ENCODE measurements at places on chromosomes 4 and X.

GRCh38 chr4:183873409-183874185 lies 31.5 kb upstream of the STOX2 start:
- no peak for DNase-seq

- no peak for DNase-seq
Measured at GRCh38 chr4:171017593-171017992, 795.6 kb upstream of the GALNTL6 start.

DNA sequence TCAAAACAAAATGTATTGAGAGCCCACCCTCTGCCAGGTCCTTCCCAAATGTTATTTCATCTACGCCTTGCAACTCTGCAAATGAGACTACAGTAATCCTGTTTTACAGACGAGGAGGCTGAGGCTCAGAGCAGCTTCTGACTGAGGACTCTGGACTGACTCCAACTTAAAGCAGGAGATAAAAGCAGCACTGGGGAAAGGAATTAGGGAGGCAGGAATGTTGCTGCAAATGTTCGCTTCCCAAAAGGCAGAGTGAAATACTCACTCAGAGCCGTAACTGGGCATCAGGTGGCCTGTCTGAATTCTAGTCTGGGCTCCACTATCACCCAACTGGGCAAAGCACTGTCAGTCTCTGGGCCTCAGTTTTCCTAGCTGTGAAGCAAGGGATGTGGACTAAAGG lies 94.7 kb upstream of the SRD5A3 start:
- no peak for DNase-seq

DNA sequence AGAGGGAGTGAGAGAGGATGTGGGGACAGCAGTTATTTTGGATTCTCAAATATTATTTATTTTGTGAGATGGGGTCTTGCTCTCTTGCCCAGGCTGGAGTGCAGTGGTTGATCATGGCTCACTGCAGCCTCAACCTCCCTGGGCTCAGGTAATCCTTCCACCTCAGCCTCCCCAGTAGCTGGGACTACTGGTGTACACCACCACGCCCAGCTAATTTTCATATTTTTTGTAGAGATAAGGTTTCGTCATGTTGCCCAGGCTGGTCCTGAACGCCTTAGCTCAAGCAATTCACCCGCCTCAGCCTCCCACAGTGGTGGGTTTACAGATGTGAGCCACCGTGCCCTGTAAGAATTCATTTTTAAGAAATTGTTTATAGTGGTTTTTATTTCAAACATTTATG lies 61.2 kb downstream of the FHDC1 start:
- no peak for DNase-seq

GRCh38 chr4:38071801-38072431 lies 111.7 kb downstream of the PTTG2 start:
- no peak for DNase-seq

DNA sequence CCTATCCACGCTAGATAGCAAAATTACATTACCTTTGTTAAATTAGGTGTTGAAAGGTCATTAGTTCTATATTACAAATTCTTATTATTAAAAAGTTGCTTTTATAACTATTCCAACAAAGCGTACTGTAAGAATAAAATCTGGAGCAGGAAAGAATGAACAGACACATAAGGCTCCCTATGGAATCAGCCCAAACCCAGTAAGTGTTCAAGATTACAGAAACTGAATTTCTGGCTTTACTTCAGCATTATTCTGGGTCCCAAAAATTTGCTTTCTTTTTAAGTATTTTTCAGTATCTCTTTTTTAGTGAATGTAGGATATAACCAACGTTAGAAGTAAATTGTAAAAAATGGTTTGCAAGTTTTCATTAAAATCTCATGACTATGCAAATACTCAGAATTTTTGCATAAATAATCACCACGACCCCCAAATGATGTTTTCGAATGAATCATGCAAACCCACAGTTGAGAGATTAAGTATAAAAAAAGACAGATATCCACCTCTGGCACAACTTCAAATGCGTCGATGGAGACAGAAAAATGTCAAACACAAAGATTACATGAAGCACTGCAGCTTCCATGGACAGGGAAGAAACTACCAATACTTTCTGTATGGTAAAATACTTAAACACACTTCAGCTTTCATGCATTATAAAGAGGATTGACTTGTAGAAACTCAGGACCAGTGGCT lies 238.5 kb downstream of the RASL11B start:
- no peak for DNase-seq

DNA sequence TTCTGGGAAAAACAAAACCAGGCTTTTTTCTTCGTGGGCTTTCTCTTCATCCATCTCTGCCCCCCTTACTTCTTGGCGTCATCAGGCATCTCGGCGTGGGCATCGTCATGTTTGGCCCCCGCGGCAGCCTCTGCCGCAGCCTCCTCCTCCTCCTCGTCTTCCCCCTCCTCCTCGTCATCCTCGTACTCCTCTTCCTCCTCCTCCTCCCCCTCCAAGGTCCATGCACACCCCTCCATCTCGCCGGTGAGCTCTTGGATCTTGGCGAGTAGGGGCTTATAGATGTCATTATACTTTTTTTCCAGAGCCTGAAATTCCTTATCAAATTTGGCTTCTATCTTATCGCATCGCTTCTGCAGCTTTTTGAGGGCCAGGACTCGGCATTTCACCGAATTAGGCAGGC lies 488 bp downstream of the NAP1L5 start:
- no peak for DNase-seq

DNA sequence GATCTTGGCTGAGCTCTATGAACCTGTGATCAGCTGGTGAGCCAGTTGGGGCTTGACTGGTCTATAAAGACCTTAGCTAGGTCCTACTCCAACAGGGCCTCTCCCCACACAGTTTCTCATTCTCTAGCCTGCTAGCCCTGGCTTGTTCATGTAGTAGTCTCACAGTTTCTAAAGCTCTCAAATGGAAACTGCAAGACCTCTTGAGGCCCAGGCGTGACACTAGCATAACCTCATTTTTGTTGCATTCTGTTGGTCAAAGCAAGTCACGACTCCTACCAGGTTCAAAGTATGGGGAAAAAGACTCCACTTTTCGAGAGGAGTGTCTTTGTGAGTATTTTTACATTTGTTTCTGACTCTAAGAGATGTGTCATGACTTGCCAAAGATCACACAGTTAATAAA lies 50.9 kb downstream of the CEP44 start:
- DNase-seq: no peak

GRCh38 chrX:103464072-103464773 lies 55.1 kb downstream of the RAB40A start:
- no peak for DNase-seq

GRCh38 chr4:113447769-113448168 lies 313.8 kb downstream of the CAMK2D start:
- DNase-seq: no peak

- DNase-seq: no peak
Measured at GRCh38 chr4:81498046-81498445, 26.3 kb upstream of the RASGEF1B start.

DNA sequence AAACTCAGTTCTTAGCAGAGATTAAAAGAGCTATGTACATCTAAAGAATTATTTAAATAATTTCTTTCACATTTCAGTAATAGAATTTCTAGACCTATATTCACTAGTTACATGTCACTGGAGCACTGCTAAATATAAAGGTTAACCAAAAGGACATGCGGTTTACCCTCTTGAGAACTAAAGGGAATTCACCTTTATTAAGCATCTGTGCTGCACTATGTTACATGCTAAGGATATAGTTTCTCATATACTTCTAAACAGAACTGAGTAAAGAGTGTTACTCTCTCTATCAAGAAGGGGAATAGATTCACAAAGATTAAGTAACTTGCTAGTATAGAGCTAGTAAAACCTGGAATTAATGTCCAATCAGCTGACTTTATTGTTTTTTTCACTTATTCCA lies 7.6 kb downstream of the SPIN3 start:
- DNase-seq: no peak

DNA sequence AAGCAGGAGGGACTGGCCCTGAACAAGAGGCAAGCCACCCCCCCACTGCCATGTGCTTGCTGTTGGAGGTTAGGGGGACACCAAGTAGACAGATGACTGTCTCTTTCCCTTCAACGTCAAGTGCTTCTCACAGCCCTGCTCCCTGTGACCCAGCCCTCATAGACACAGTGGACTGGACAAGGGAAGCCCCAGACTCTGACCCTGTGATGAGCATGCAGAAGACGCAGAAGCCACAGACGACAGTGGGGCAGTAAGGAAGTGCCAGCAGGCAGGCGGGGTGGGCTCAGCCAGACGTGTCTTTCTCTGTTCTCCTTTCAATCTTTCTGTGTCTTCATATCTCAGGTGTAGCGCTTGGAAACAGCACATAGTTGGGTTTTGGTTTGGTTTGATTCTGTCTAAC lies 2.4 kb upstream of the L1CAM start:
- DNase-seq: no peak

- DNase-seq: no peak
Measured at GRCh38 chr4:46196086-46196485, 72.2 kb upstream of the GABRG1 start.

DNA sequence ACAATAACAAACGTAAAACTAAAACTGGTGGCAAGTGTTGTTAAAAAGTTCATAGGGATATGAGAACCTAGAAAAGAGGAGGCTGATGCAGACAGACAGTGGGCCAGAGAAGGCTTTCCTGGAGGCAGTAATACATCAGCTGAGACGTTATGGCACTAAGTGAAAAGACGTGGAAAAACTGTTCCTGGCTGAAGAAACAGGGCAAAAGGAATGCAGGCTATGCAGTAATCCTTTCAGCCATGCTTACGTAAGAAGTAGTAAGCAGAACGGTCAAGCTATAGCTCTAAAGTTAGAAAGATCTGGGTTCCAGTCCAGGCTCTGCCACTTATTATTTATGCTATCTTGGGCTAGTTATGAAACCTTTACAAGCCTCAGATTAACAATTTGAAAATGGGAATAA lies 6.4 kb downstream of the LAMTOR3 start:
- no peak for DNase-seq

DNA sequence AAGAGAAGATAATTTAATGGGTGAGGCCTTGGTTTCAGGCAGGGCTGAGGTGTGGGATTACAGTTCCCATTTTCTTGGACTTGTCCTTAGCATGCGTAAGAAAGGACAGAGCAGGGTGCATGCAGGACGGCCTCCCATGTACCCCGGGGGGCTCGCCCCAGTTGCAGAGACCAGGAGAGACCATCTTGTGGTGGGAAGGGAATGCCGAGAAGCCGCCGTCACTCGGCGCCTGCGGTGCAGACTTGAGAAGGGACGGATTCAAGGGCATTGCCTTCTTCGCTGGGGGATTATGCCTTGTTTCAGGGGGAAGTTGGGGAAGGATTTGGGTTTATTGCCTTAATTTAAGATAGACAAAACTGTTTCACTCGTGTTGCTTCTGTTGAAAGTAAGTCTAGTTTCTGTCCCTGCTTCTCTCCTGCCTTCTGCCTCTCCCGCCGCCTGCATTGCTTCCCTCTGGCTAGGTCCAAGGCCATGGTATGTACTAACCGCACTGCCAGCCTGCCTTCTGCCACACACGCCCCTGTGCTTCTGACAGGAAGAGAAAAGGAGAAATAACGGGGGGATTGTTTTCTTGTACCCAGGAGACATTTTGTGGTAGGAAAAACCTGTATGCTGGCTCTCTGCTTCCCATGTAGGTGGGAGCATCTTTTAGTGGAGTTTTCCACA lies 175.9 kb downstream of the DCLK2 start:
- DNase-seq: no peak

DNA sequence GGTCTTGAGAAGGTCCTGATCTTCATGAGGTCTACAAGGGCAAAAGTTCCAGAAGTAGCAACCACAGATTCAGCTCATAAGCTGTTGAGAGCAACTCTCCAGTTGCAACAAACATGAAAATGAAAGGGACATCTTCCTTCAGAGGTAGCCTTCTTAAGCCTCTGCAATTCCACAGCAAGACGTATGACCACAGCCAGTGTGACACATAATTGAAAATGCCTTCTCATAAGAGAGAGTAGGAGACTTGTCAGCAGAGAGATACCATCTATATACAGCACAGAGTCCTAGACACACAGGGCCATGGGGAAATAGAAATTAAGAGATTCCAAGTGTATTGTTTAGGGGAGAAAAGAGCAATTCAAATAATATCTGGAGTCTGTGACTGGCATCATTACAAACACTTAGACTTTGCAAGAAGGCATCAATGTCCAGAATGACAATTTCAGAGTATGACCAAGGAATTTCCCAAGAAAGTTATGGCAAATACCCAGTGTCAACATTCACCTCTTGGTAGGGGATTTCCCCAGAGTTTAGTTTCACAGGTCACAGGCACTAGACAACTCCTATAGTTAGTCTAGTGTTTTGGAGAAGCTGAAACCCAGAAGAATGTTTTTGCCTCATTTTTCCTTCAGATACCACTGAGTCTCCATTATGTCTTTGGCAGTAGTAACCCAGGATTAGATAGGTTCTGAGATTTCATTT lies 340.3 kb downstream of the ZNF674 start:
- DNase-seq: no peak

- DNase-seq: peak; percentile 75
Measured at GRCh38 chr4:184472614-184473498, 1.5 kb downstream of the IRF2 start.

- no peak for DNase-seq
Measured at GRCh38 chr4:118739022-118739713, 54.0 kb downstream of the METTL14 start.

DNA sequence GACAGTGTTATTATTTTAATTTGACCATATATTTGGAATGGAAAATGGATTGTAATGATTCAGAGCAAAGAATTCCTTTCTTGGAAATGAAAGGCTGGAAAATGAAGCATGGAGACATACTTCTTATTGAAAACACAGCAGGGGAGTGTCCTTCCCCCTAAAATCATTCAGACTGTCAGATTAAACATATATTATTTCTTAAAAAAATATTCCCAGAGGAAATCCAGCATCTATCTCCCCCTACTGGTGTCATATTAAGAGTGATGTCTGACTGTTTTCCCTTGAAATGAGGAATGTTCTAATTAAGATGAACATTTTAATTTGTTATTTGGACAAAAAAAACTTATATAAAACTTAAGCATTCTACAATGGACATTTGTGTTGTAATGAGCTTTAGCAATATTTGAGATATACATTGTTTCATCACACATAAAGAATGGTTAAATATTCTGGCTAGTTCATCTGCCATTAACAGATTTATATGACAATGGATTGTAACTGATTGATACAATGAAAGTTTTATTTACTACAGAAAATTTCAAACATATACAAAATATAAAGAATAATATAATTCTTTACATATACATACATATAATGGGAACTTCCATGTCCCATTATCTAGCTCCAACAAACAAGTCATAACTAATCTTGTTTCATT lies 264.6 kb downstream of the SPRY1 start:
- DNase-seq: no peak

GRCh38 chrX:14032406-14032805 lies 2.7 kb upstream of the GEMIN8 start:
- peak; percentile 40 for DNase-seq

- no peak for DNase-seq
Measured at GRCh38 chrX:153439977-153440376, 5.9 kb downstream of the TREX2 start.
